NCI-H1436 (cell line): ENCODE measurements at places on chromosomes 11 and 22.

- no peak for DNase-seq
Measured at GRCh38 chr11:74311352-74311926, at the start of gene P4HA3. TSS of gene P4HA3 (minus strand) at chr11:74311640. CDS start at chr11:74311611, 29 bp downstream.

DNA sequence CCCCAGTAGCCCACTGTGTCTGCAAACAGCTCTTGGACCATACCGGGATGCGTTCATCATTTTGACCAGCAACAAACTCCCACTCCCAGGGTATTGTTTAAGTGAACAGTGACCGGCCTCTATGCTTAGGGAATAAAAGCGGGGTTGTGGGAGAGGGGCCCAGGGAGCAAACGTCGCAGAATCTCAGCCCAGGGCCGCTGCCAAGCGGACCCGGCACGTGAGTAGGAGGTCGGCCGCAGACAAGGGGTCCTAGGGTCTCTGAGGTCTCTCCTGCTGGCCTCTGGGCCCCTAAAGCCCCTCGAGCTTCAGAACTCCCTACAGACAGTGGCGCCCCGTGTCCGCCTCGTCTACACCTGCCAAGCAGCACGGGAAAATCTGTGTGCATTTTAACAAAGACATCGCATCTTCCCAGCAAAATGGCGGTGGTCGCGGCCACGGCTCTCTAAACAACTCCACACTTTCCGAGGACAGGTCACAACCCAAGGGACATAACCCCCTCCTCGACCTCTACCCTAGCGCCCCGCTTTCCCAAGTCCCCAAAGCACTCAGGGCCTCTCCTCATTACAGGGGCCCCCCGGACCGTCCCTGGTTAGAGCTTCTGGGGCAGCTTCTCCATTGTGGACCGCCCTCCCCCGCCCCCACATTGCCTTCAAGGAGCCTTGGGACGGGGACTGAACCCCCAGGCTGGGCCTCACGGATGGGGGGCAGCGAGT is 3.9 kb upstream of the GCAT start:
- no peak for DNase-seq

- DNase-seq = no peak
Measured at GRCh38 chr11:1918436-1919315, 827 bp upstream of the TNNT3 start.

DNA sequence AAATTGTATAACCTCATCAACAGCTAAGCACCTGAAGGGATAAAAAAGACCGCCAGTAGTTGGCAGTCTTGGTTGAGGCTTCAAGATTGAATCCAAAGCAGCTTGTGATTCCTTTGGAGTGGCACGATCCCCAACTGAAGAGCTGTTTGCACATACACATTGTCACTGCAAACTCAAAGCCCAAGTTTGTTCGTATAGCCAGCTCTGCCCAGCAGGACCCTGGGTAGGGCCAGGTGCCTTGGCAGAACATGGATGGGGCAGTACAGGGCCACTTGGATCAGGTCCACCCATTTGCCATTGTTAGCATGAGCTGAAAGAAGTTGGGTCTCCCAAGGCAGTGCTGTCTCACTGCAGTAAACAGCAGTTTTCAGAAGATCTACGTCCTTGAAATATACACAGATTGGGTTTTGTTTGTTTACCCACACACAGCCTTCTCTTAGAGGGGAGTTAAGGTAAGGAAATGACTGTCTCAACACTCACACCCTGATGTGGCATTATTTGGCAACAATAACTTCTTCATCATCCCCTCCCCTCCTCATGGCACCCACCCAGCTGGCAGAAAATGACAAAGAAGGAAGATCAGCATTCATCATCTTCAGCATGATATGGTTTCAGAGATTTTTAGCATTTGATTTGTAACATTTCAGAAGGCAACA is 132.9 kb downstream of the COMMD9 start:
- no peak for DNase-seq

DNA sequence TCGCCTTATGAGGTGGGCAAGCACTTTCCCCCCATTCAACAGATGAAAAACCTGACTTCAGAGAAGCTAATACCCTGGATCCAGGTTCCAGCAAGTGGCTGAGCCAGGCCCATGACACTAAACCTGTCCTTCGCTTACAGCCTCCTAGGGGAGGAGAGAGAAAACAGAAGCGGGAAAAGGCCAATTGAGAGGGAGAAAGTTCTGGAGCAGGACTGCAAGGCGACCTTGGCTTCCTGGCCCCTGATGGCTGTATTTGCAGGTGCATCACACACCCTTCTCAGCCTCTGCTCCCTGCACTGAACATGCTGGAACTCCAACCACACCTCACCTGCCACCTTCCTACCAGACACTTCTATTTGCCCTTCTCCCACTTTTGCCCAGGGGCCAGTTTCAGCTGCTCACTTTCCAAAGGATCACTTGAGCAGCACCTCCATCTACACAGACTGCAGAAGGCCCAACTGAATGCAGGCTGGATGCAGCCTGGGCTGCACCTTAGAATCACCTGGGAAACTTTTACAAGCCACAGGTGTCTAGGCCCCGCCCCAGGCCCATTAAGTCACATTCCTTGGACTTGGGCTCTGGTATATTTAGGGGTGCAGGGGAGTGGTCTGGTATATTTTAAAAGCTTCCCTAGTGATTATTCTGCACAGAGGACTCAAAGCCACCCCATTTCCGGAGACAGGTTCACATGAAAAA is 14.3 kb upstream of the ADA2 start:
- DNase-seq = no peak
